ENCODE measurements at places on chromosomes 13 and 19.
A peak's percentile ranks its signal among the peaks of the same experiment; 100 is the strongest.

DNA sequence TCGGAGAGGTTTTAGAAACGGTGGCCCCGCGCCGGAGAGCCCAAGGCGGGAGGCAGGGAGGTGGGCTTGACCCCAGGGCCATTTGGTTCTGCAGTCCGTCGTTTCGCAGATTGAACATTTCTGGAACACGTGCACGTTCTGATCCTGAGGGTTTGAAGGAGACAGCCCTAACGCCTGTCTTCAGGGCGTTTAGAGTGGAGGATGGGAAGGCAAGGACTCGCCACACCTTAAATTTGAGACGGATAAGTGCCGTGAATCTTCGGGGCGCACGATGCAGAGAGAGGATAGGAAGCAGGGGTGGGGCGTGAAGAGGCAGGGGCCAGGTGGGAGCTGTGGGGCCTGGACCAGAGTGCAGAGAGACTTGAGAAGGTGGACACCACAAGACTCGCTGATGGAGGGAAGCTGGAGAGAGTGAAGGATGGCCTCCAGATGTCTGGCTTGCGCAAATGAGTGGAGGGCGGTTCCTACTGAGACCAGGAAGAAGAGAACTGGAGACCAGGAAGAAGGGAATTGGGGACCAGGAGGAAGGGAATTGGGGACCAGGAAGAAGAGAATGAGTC, 804 bp upstream of the MIER2 start:
- DNase-seq, result no peak

- DNase-seq, result no peak
Measured at GRCh38 chr13:38262211-38262610, 87.4 kb upstream of the UFM1 start.

GRCh38 chr19:51100601-51101000, 7.6 kb downstream of the CTU1 start:
- DNase-seq, result no peak

DNA sequence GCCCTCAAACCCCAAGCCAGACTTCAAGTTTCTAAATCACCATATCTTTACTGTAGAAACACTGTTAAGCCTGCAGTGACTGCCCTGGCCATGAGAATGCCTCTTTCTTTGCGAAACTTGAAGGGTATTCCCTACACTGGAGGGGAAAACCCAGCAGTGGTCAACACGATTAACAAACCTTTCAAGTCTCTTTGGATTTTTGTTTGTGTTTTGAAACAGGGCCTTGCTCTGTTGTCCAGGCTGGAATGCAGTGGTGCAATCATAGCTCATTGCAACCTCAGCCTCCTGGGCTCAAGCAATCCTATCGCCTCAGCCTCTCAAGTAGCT, 17.4 kb upstream of the POMP start:
- no peak for DNase-seq

DNA sequence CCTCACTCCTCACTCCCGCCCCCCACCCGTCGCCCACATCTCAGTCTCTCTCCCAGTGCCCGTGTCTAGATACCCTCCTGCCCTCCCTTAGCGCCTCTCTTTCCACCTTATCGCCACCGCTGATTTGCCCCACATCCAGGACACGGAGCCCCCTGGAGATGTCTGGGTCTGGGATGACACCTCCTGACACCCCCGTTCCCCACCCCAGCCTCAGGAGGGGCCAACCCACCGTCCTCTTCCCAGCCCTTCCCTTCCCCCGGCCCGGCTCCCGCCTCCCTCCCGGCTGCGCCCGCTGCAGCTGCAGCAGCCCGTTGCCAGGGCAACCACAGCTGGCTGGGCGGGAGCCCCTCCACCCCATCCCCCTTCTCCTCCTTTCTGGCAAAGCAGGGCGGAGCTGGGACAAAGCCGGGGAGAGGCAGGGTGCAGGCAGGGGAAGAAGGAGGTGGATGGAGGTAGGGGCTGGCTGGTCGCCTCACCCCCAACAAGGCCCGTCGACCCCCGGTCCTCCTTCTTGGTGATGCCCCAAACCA, 13.5 kb downstream of the DPF1 start:
- no peak for DNase-seq

GRCh38 chr13:32150794-32151193, 119.2 kb downstream of the FRY start:
- DNase-seq, result peak; percentile 7

GRCh38 chr13:28655561-28655960, 3.4 kb upstream of the POMP start:
- no peak for DNase-seq

DNA sequence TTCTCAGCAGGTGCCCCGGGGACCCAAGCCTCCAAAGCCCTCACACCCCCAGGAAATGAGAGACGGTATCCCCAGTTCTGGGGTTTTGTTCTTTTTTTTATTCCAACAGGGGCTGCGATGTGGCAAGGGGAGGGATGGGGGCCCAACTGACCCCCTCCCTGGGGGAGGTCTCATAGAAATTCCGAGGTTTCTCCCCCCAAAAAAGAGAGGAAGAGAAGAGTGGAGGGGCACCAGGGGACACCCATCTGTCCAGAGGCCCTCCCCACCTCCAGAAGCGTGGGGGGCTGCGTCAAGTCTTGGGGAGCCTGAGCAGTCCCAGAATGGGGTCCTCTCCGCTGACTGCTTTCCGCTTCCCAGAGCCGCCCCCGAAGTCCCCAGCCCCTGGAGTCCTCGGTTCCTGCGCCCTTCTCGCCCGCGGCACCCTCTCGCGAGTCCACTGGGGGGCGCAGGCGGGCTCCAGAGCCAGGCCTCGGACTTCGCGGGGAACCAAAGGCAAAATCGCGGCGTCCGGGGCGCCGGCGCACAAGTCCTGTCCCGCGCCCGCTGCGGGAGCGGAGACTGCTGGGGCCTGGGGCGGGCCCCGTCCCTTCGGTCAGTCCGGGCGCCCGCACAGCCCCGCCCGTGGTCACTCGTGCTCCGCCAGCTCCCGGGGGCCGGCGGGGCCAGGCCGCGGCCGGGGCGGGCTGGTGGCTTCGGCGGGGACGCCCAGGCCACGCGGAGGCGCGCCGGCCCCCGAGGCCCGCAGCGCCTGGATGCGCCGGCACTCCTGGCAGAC, 4.4 kb upstream of the ATP1A3 start:
- DNase-seq, result peak; percentile 64
